Astrocyte (in vitro differentiated cells and primary cell): ENCODE measurements at places on chromosomes 6 and 20. TPM values are rescaled to one million over a fixed set of nuclear protein-coding genes. Genes with fewer than 3 reads are reported as not detected.
A peak's percentile ranks its signal among the peaks of the same experiment; 100 is the strongest.

DNA sequence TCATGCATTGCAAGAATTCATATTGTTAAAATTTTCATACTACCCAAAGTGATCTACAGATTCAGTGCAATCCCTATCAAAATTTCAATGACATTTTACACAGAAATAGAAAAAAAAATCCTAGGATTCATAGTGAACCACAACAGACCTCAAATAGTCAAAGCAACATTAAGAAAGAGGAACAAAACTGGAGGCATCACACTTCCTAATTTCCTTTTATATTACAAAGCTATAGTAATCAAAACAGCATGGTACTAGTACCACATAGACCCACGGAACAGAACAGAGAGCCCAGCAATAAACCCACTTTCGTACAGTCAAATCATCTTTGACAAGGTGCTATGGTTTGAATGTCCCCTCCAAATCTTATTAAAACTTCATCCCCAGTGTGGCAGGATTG, 39.7 kb downstream of the NTSR1 start:
- no peak for DNase-seq

GRCh38 chr6:13924146-13924948, 405 bp upstream of the RNF182 start:
- DNase-seq: peak; percentile 41

DNA sequence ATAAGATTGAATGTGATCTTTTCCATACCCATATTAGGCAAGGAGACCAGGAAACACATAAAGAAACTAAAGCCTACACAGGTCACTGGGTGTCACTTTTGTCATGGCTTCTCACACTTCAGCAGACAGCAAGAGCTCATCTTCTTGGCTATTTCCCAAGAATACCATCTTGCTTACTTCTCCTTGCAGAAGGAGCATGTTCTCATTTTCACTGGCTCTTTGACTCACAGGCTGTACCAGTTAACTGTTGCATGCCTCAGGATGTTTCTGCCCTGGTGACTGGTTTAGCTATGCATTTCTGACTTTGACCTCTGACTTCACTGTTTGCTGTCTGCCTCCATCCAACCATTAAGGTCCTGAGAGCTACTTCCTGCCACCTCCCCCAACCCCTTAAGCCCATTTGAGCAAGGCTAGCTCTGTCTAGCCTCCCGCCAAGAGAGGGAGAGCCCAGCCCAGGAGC, 40.3 kb upstream of the OGFRL1 start:
- peak; percentile 36 for DNase-seq

DNA sequence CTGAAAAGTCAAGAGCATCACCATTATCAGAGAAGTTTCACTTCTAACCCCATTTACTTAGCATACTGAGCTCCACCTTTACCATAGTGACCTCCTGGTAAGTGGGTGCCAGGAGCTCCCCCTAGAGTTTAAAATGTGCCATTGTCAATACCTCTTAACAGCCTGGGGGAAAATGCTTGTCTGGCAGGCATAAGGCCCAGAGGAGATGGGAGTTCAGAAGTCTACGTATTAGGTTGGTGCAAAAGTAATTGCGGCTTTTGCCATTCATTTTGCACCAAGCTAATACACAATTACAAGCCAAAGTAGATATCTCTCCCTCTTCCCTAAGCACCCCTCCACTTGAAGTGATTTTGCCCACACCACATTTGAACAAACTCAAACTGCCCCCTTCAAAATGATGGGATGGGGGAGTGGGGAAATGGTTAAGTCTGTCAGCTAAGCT, 919.0 kb downstream of the KIF16B start:
- DNase-seq: no peak

The C4B gene
- 3.2 and 3.7 TPM in 2 replicates for total RNA-seq

DNA sequence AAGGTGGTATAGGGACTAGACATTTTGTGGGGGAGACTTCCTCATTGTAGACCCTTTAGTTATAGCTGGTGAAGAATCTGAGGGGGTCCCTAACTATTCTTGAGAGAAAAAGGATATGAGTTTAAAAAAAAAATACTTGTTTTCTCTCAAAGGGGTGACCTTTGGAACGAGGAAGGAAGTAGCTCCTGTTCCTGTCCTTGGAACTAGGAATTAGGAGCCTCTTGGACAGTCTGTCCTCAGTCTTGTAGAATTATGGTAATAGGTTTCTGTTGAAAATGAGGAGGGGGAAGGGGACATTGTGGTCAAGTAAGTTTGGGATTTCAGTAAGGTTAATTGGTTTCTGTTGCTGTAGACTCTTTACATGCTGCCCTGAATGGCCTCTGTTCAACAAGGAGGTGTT, 56.5 kb downstream of the PLEKHG1 start:
- DNase-seq: no peak

The RIPOR2 gene
- 0.29 and 0.95 TPM in 2 replicates for total RNA-seq

The KIFC1 gene
- total RNA-seq: 2.9 and 4.2 TPM in 2 replicates

- DNase-seq: no peak
These were observed 241.9 kb upstream of the ZFP64 start for GRCh38 chr20:52433326-52434040.

- no peak for DNase-seq
These were observed 504.8 kb downstream of the MEI4 start for GRCh38 chr6:78157606-78158005.

The FNDC11 gene
- 0.19 and 0.20 TPM in 2 replicates for total RNA-seq

- no peak for DNase-seq
These were observed 199.0 kb downstream of the SOD2 start for GRCh38 chr6:159493898-159494585.

DNA sequence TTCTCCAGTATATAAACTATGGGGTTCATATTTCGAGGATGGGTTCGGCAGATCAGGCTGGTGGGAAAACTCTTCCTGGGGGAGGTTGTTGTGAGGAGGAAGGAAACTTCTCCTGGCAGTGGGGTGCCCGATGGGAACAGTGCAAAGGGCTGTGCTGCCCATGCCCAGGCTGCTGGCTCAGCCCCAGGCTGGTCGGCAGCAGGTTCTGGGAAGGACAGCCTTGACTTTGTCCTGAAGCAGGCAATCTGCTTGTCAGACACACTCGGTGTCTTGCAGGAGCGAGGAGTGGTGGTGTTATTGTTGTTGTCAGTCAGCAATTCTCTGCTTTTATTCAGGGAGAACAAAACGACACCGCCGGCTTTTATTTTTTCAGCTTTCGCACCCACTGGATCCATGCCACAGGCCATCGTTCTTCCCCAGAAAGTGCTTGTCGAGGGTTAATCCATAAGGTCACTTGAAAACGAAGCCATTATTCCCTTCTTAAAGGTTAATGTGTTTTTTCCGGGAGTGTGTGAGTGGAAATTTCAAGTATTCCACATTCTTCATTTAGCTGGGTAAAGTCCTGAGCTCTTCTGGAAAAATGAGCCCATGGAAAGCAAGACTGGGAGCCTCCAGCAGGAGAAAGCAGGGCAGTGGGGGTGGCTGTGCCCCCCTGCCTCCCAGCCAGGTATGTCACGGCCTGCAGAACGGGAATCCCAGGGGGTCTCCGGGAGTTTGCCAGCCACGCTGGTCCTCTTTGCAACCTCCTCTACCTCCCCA, 57.0 kb upstream of the STX16 start:
- no peak for DNase-seq

The HTR1B gene
- total RNA-seq: 1.2 and 1.9 TPM in 2 replicates

- no peak for DNase-seq
These were observed 49.5 kb upstream of the TULP4 start for GRCh38 chr6:158262755-158263154.

DNA sequence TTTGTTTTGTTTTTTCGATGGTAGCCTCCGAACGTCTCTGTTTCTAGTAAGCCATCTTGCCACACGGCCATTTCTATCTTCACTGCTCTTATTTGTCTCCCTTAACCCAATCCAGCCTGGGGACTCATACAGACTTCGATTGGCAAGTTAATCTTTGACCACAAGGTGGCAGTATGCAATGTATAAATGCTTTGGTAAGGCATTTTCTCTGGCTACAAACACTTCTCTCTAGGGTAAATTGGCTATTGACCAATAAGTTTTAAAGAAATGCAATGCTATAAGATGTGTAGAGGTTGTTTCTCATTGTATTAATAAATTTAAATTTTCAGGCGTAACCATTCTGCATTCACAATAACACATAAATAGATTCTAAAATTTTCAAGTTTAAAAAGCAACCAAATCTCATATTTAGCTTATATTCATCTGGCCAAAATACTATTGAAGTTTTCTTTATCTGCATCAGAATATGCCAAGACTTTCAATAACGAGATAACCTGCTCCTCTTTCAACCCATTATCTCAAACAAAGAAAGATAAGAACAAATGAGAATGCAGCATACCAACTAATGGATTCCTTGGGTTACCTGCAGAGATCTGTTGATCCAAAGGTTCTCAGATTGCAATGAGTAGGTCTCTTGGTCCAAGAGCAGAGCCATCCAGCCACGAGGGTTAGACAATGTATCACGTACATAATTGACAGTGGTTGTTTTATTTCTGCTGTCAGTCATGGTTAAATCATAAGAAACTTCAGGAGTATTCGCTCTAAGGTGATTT, 231.9 kb downstream of the PKHD1 start:
- peak; percentile 10 for DNase-seq

The HLA-DOA gene
- 0.48 and 0.89 TPM in 2 replicates for total RNA-seq
